Cerebellum (tissue), 4 donors: ENCODE measurements at places on chromosomes 16 and 17. TPM values are rescaled to one million over a fixed set of nuclear protein-coding genes. Genes with fewer than 3 reads are reported as not detected.

DNA sequence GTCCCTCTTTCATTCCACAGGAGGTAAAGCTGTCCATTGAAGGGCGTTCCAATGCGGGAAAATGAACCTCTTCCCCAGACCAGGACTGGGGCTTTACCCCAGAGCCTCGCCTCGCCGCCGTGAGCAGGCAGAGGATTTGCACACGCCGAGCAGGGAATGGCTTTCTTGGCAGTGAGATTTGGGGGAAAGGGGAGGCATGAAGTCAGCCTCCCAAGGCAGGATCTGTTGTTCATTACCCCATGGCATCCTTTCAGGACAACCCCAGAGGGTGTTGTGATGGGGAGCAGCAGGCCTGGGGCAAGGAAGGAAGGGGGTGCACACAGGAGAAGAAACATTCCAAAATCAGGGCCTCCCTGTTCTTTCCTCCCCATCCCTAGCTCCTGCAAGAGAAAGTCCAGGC lies 6.0 kb downstream of the ATXN1L start:
- no peak for DNase-seq

- no peak for DNase-seq
Measured at GRCh38 chr17:51855806-51856205, 302.7 kb downstream of the CA10 start.

GRCh38 chr17:40093580-40094201 lies 6.7 kb downstream of the NR1D1 start:
- DNase-seq = no peak

- DNase-seq = no peak
Measured at GRCh38 chr17:82889496-82890338, 49.9 kb upstream of the ZNF750 start.

GRCh38 chr17:82317394-82318168 lies at the start of gene CD7:
Gene CD7 (minus strand): TSS chr17:82317608. CDS start chr17:82317495, 113 bp downstream.
- DNase-seq = no peak

Gene FOXL1
- 0.36 TPM for total RNA-seq
